ENCODE measurements at places on chromosomes 3 and 15.

DNA sequence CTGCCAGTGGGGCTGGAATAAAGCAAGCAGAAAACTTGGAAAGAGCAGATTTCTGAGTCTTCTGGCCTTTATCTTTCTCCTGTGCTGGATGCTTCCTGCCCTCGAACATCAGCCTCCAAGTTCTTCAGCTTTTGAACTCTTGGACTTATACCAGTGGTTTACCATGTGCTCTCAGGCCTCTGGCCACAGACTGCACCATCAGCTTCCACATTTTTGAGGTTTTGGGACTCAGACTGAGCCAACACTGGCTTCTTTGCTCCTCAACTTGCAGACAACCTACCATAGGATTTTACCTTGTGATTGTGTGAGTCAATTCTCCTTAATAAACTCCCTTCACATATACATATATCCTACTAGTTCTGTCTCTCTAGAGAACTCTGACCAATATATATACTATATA, 706.6 kb downstream of the NR2F2 start:
- no peak for DNase-seq

DNA sequence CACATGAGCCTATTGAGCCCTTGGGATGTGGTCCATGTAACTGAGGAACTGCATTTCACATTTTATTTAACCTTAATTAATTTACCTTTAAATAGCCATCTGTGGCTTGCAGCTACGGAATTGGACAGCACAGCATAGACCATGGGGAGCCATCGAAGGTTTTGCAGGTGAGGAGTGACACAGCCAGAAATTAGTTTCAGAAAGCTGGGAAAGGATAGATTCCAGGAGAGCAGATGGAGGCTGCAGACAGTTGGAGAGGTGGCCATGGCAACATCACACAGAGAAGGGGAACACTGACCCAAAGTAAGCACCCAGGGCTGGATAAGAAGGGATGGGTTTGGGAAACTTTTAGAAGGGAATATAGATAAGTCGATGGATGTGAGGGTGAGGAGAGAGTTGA, 100.1 kb upstream of the SLC6A11 start:
- no peak for DNase-seq

- no peak for DNase-seq
These were observed 89.9 kb downstream of the ASB7 start for GRCh38 chr15:100692246-100692645.

GRCh38 chr3:70531838-70532489, 219.5 kb upstream of the MDFIC2 start:
- DNase-seq, result no peak

DNA sequence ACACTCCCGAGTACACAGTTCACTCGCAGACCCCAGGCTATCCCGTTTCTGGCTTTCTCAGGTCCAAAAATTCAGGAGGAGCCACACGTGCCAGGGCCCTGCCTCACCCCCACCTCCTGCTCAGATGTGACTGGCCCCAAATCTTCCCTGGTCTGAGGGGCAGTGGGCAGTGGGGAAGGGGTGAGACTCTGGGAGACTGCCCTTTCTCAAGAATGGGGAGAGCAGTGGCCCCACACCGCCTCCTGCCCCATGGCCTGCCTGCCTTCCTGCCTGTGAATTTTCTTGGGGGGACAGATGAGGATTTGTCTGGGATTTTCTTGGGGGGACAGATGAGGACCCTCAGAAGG, 174.6 kb downstream of the MEGF11 start:
- DNase-seq, result no peak

- DNase-seq, result no peak
These were observed 14.4 kb downstream of the NGLY1 start for GRCh38 chr3:25768851-25769250.

DNA sequence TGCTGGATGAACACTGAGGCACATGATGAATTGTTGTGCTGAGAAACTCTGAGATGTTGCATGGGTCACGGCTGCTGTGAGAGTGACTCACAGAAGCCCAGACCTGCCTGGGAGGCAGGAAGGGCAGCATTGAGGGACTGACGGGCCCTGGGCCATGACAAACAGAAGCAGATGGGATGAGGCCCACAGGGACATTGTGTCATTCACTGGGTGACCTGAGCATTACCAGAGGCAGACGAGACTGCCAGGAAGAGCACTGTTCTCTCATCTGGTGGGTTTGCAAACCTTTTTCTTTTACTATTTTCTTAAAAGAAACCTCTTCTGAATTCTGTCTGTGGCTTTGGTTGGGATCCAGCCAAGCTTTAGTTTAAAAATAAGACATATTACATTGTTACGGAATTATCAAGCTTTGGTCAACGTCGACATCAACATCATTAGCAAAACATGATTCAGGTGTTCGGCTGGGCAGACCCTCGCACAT, 67.8 kb downstream of the BDH1 start:
- no peak for DNase-seq

DNA sequence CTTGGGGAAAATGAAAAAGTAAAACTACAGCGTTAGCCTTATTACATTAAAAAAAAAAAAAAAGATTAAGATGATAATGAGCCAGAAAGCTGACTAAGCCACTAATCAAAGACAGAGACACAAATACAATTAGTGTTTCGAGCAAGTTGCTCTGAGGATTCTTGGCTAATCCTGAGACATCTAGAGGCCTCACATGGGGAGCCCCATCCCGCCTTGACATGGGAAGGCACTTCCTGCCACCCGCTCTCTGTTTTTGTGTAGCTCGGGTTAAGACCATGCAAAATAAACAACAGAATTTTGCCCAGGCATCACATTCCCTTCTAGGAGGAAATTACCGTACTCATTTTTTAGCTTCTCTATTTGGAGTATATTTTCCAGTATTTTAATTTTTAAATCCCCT, 15.3 kb downstream of the HESX1 start:
- no peak for DNase-seq

DNA sequence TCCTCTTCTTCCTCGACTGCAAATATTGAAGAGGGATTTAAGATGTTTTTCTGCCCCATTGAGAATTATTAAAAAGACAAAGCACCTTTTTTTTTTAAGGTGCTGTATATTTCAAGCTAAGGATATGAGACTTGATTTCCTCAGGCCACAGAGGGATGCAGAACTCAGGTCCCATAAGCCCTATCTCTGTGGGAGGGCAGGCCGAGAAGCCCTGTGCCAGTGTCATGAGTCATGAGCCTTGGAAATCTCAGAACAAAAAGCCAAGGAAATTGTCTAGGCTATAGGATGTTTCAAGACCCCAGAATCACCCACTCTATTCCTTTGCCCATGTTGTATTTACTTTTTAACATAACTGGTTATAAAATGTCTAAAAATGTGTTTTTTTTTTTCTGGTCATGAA, 7.3 kb downstream of the ESYT3 start:
- DNase-seq, result no peak

DNA sequence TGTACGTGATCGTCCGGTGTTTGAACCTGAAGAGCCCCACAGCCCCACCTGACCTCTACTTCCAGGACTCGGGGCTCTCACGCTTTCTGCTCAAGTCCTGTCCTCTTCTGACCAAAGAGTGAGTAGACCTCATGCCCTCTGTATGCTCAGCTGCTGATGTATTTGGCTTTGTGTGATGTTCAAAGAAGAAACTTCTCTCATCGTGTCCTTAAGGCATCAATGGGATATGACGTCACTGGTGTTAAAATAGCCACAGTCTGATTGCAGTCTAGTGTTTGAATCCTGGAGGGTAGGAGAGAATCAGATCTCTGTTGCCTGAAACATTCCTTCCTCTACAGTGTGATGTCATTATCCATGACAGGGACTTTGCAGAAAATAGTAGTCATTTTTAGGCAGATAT, 28.1 kb downstream of the ABHD2 start:
- no peak for DNase-seq

DNA sequence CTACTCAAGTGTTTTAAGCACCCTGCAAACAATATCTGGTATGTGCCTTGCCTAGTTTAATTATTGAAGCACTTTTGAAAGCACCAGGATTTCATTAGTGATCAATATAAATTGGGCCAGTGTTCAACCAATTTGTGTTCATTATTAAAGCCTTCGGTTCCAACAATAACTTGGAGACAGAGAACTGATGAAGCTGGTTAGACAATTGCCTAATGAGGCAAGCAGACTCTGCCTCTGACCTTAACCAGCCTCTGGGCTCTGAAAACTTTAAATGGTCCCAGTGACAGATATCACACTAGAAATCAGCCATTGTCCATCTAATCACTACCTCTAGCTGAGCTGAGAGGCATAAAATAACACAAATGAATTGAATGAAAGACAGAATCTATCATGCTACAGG, 139.9 kb upstream of the CNTN6 start:
- DNase-seq, result no peak

- no peak for DNase-seq
These were observed 8.2 kb upstream of the ZNF589 start for GRCh38 chr3:48232734-48233133.

DNA sequence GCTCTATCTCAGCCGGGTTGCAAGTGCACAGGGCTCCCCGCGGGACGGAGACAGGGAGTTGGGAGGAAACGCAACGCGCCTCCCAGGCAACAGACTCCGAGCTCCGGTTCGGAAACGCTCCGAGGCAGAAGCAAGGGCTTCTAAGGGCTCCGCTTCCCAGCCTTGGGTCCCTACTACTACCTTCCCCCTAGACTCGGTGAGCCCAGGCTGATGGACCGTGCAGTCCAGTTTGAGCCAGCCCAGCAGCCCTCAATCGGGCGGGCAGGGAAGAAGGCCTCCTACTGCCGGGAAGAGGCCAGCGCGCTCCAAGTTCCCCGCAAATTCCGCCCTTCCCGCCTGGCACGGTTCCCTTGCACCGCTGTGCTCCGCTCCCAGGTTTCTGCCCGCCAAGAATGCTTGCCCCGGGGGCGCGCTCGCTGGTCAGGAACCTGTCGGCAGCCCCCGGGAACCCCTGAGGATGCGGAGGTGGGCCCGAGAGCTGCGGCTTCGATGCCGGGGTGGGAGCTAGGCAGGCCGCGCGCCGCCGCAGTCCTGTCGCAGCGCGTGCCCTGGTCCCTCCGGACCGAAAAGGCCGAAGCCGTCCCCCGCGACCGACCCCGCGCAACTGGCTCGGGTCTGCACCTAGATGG, 728 bp downstream of the TRANK1 start:
- peak; percentile 35 for DNase-seq

DNA sequence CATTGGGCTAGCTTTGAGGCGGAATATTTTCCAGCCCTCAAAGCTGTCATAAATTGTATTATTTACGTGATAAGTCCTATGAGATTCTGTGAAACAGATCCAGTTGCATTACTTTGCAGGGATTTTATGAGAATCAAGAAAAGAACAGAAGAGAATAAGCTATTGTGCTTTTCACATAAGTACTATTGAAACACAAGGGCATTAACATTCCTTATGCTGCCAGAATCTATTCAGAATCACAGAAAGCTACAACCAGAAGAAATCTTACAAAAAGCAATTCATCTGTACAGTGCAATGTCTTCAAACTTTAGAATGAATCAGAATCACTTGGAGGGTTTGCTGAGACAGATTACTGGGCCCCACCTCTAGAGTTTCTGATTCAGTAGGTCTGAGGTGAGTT, 10.6 kb upstream of the CACNA1D start:
- no peak for DNase-seq

GRCh38 chr3:42273361-42273760, 7.4 kb upstream of the CCK start:
- DNase-seq, result no peak

DNA sequence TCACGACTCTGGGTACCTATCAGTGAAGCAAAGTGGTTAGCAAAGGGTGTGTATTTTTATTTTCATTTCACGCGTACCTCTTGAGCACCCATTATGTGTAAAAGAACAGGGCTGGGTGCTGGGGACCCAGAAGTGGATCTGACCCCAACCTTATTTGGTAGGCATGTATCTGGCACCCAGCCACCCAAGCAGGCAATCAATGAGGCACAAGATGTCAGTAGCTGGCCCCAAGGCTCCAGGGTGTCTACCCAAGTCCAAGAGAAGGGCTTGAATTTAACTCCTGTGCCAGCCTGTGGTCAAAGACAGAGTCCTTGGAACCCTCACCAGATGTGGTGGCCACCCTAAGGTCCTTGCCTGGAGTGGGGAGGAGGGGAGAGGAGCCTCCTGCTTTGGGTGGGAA, 5.7 kb downstream of the PLEKHO2 start:
- no peak for DNase-seq

DNA sequence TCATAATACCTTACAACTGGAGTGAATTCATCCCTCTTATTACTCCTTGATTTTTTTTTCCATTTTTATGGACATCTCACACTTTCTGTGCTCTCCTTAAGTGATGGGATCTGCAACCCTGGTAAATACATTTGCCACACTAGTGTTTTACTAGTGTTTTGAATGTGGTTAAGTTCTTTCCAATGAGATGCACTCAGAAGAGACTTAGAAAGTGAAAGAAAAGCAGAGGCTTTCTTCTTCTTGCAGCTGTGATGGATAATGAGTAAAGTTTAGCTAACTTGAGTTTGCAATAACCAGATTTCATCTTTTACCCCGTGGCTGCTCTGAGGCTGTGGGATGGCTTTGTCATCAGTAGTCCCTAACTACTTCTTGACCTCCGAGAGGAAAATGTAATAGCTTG, 1248.4 kb downstream of the NSUN3 start:
- no peak for DNase-seq

Data from stimulated activated CD4-positive, alpha-beta T cell treated with anti-CD3 and anti-CD28 coated beads, Interleukin-15, amount 100 ng/mL, for 1 hour (primary cell).